Spinal cord (tissue), 10 donors: ENCODE measurements at places on chromosomes 1 and 21. TPM values are rescaled to one million over a fixed set of nuclear protein-coding genes. Genes with fewer than 3 reads are reported as not detected.

The HNRNPR gene
- 109 TPM for total RNA-seq

The UMODL1 gene
- total RNA-seq, result 0.11 TPM

The AADACL3 gene
- total RNA-seq, result not detected

The RBBP5 gene
- 15.5 TPM for total RNA-seq

The NCF2 gene
- total RNA-seq, result 16.8 TPM

The LIN28A gene
- not detected for total RNA-seq

The ATP6V1G3 gene
- not detected for total RNA-seq
